ENCODE measurements at places on chromosomes 16 and 17.

DNA sequence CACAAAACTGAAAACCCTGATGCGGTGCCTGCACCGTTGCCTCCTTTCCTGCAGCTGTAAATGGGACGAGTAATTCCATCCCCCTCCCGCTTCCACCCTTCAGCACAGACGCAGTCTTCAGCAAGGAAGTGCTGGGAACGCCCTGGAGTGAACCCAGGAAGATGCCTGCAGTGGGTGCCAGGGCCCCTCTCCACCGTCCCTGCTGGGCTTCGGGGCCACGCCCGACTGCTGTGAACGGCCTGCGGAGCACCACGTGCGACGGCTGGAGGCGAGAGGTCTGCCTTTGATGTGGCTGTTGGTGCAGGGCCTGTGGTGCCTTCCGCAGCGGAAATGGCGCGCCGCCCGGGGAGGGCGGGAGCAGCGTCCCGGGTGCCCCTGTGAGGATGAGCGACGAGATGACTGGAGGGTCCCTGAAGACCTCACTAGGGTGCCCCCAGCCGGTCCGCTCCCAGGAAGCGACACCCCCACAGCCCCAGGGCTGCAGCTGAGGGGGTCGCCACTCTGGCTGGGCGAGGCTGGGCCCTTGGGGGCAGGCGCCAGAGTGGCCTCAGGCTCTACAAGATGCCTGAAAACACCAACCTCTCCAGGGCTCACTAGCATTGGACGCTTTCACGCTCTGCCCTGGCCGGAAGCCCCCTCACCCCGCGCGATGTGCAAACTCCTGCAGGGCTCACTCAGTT is 749 bp upstream of the MC1R start:
- peak; percentile 75 for DNase-seq

DNA sequence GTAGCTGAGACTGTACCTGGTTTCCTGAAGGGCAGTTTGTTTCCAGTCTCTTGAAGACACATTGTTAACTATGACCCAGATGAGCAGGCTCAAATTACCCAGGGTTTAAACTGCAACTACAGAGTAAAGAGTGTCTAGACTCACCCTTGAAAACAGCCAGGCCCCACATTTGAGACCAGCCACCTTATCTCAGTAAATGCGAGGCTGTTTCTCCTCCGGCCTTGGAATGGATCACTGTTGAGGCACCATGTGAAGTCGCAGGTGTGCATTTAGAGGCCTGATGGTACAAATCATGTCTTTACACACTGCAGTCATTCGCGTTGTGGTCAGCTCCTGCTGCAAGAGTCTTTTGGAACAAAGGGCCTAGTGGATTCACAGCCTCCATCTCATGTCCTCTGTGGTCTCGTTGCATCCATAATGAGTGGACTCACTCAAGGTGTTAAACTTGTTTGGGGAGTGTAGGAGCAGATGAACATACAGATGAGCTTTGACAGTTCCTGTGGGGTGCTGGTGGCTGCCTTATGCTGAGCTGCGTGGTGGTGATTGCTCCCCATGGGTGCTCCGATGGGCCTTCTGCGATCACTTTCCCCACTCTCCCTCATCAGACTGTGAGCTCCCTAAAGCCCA is 18.5 kb upstream of the N4BP1 start:
- DNase-seq: no peak

DNA sequence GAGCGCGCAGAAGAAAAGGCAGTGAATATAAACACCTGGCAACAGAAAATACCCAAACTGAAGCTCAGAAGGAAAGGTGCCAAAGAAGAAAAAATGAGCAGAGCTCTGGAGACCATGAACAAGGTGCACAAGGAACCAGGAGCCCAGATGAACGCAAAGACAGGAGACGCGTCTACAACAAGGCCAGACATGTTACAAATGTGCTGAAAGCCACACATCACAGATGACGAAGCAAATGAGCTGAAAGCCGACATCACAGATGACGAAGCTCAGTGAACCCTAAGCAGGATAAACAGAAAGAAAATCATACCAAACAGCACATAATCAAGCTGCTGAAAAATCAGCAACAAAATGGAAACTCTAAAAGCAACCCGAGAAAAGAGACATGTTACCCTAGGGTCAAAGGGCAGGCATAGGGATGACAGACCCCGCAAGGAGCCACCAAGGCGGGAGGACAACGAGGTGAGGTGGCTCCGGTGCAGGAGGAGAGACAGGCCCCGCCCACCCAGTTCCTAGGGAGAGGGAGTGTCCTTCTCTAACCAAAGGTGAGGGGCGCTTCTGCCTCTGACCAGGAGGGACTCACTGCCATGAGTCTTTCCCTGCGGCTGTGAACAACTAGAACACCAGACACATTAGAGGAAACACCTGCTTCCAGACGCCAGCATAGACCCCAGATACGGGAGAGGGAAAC is 39.1 kb downstream of the CCDC57 start:
- no peak for DNase-seq

GRCh38 chr16:49603956-49604355 is 230.4 kb downstream of the C16orf78 start:
- DNase-seq: no peak

DNA sequence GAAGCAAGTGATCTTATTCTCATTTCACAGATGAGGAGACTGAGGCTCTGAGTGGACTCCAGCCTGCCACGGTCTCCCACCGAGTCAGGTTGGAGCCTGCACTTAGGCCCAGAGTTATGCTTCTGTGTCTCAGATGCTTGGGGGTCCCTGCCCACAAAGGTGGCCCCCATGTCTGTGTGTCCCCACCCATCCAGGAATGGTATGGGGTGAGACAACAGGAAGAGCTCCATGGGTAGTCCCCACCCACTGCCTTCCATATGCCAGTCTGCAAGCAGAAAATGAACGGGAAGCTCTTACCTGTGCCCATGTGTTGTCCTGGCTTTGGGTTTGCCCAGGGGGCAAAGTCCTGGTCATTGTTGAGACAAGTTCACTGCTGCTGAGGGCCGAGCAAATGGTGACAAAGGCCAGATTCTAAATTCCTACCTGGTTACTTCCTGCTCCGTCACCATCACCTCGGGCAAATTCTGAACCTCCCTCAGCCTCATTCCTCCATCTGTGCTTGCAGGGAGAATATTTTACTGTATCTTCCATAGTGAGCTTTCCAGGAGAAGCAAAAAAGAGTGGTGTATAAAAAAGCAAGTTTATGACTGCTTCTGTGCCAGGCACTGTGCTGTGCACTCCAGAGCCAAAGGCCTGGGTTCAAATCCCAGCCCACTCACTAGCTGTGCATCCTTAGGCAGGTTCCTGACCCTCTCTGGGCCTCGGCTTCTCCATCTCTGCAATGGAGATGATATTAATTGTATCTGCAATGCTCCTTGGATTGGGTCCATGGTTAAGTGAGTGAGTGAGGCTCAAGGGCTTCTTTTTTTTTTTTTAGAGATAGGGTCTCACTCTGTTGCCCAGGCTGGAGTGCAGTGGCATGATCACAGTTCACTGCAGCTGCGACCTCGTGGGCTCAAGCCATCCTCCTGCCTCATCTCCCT is 9.3 kb downstream of the IL4R start:
- no peak for DNase-seq

GRCh38 chr16:19232988-19233387 is 52.5 kb upstream of the CLEC19A start:
- DNase-seq: no peak

DNA sequence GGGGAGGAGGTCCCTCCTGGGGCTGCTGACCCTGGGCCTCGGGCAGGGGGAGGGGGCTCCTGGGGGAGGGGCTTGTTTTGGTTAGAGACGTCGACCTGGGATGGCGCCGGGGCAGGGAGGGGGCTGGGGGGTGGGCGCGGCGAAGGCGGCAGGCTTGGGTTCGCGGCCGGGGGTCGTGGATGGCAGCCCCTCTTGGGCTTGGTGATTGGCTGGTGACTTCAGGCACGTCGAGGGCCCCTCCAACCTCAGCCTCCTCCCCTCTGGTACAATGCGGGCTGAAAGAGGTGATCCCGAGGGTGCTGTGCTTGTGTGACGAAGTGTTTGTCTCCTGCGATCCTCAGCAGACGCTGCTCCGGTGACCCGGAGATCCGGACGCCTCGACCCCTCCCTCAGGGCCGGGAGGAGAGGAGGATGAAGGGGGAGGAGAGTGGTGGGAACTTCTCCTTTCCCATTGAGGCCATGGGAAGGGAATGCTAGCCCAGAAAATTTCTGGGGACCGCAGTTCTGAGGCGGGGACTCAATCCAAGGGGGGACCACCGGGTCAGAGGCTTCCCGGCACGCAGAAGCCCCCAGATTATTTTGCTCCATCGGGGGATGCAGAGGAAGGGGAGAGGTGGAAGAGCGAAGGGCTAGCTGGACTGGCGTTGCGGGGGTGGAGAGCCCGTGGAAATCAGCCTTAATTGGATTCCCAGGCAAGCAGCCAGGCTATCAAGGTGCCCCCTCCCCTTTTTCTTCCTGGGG is 43.9 kb downstream of the RAI1 start:
- DNase-seq: no peak

DNA sequence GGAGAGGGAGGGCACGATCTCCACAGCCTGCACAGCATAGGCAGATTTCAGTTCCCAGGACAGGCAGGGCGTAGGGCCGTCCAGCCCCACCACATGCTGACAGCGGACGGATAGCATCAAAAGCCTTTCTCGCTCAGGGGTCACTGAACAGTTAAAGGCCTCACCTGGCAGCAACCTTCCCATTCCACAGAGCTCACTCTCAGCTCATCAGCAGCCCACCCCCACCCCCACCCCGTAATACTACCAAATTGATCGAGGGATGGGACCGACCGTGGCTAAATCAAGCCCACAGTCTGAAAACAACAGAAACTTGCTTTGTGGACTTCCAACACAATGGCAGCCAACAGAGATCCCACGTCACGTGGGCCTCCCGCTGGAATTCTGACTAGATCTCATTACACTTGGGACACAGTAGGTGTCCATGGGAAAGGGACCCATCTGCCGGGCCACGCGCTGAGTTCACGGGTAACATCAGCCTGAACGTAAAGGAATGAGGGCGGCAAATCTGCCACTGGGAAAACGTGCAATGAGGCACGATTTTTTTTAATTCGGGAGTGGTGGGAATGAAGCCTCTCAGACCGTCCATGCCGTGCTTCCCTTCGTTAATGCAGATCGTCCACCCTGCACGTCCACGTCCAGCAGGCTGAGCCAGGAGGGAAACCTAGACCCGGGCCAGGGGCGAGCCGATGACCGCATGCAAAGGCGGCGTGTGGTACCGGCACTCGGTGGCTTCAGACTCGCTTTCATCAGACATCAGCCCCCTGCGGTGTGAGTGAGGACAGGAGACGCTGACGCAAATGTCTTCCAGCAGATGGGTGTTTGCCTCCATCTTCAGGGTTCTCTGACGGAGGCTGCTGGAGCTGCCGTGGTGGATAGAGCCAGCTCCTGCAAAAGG is 92.1 kb downstream of the TBC1D16 start:
- DNase-seq: no peak

DNA sequence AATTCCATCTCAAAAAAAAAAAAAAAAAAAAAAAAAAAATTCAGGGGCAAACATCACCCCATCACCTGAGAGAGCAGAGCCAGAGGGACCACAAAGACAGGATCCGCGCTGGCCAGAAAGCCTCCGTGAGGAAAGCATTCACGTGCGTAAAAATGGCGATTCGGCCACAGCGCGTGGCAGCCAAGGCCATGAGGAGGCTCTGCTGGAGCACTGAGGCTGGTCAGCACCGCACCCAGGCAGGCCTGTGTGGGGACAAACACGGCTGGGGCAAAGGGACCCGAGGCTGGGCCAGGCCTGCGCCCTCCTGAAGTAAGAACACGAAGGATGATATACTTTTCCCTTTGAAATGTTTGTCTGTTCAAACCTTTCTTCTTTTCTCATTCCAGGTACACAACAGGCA is 45.2 kb downstream of the MAP1LC3B start:
- DNase-seq: no peak

DNA sequence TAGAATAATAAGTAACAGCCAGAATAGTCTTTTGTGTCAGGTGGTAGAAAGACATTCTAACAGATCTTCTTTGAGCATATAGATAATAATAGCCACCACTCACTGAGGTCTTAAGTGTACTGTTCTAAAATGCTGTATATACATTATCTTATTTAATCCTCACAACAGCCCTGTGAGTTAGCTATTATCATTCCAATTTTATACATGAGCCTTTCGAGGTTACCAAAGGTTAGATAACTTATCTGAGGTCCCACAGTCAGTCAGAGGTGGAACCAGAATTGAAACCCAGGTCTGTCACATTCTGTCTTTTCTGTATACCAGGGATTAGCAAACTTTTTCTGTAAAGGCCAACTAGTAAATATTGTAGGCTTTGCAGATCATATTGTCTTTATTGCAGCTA is 23.2 kb downstream of the REXO5 start:
- DNase-seq: no peak

DNA sequence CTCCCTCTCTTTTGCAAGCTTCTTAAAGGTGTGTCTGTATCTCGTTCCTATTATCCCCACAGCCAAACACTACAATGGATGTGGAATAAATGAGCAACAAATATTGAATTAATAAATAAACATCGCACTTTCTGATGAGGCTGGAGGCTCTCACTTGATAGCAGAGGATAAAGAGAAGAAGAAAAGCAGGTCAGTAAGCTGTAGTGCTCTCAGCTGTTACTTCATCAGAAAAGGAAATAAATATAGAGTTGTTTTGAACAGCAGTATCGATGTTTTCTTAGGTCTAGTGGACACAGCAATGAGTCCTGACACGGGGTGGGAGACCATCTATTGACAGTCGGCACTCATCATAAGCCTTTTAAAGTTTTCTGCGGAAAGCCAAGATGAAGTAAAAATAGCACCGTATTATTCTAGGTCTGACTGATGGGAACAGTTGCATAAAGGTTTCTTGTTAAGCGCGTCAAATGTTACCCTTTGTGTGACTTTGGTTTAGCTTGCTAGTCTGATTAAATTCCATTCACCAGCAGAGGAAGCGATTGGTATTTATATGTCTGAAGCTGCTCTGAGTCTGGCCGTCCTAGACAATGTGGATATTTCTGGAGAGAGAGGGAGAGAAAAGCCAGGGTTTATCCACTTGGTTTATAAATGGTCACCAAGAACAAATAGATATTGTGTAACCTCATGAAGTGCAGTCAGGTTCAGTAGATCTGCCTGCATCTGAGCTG is 646.1 kb downstream of the CDH11 start:
- DNase-seq: no peak

- no peak for DNase-seq
Measured at GRCh38 chr17:77163001-77163400, 22.2 kb downstream of the SEC14L1 start.

- DNase-seq: no peak
Measured at GRCh38 chr16:57341441-57342303, 16.9 kb upstream of the CCL22 start.

DNA sequence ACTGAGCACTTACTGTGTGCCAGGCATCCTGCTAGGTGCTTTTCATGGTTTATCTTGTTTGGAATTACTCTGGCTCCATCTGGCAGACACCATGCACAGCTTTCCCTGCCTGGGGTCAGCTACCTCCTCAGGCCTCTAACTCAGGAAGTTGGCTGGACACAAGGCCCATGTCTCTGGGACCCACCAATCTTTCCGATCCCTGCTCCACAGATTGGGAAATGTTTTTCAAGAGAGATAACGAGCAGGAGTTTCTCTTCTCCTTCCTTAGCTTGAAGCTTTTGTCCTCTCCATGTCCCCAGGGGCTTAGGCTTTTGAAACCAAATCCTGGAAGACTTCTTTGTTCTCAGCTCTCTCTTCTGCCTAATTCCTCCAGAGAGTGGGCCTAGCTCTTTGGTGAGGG is 11.5 kb upstream of the ELAC2 start:
- no peak for DNase-seq

Data from NCI-H1436 treated with DMSO at 0.1 percent for 48 hours (cell line).